ENCODE measurements at places on chromosomes 4 and X. TPM values are rescaled to one million over a fixed set of nuclear protein-coding genes. Genes with fewer than 3 reads are reported as not detected.
A peak's percentile ranks its signal among the peaks of the same experiment; 100 is the strongest.

DNA sequence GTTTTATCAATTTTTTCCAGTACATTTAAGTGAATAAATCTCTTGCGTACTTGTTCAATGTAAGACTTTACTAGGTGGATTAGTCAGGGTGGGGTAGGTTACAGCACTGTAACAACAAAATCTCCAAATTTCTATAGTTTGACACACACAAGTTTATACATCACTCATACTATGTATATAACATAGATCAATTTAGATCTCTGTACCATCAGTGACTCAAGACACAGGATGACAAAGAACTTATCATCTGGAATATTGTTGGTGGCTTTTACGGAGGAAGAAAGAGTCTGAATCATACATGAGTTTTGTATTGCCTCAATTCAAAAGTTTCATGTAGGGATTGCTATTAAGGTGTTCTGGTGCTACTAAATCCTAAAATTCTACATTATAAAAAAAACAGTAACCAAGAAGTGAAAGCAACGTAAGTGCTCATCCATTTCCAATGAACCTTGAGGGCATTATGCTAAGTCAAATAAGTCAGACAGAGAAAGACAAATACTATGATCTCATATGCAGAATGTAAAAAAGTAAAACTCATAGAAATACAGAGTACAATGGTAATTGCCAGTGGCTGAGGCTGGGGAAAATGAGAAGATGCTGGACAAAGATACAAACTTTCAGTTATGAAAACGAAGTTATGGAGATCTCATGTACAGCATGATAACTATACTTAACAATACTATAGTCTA lies 98.0 kb upstream of the DKK2 start:
- no peak for DNase-seq

DNA sequence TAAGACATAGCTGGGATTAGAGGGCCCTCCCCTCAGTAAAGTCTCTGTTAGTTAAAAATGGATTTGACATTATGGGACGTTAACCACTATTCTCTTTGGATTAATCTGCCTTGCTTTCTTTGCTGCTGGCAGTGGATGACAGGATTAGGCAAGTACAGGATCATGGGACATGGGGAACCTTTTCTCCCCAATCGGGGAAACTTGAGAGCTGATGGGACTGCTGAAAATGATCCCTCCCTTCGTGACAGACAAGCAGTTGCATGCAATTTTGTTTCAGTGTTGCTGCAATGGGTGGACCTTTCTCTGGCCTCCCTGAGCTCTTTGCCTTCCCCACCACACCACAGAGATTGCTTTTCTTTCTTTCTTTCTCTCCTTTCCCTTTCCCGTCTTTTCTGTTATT lies 120.2 kb upstream of the BANK1 start:
- DNase-seq = no peak

GRCh38 chr4:25234390-25235370 lies 847 bp downstream of the PI4K2B start:
- DNase-seq = peak; percentile 39

DNA sequence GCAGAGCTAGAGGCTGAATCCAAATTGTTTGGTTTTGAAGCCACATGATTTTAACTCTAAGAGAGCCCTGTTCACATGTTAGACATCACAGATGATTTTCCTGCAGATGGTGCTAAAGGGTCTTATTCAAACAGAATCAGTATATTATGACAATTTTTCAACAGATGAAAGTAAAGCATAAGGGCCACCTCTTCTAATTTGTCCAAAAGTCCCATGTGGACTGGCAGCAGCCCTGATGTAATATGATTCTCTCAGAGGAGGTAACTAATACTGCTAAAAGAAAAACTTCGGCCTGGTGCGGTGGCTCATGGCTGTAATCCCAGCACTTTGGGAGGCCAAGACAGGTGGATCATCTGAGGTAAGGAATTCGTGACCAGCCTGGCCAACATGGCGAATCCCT lies 26.0 kb upstream of the SETD7 start:
- DNase-seq = no peak

- no peak for DNase-seq
These were observed 4.5 kb downstream of the RAPGEF2 start for GRCh38 chr4:159107203-159107925.

DNA sequence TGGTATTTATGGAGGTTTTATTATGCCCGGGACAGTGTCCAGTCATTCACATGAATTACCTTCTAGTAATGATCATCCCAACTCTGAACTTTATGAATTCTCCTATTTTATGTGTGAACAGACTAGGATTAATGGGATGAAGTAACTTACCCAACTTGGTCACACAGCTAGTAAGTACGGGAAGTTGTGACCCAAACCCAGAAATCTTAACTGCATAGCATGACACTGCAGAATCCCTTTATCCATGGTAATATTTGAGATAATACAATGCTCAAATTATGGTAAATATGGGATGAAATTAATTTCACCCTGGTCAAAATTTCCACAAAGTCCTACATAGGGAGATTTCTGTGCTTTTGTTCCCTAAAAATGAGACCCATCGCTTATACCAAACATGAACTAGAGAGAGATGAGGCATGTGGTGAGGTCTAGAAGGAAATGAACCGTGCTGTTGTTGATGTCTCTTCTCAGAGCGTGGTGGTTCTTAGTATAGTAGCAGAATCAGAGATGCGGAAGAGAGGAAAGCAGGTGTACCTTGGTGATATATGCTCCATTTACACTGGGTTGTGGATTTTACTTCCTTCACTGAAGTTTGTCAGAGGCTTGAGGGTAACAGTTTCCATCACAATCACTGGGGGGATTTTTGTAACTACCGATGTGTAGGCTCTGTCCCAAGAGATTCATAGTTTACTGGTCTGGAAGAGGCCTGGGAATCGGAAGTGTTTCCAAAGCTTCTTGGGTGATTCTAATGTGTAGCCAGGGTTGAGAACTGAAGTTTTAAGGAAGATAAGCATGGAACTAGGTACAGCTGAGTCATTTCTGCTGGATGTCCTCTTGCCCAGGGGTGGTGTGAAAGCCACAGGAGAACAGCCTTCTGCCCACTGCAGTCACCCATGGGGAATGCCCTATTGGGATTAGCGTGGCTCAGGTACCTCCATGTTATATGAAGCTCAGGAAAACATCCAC lies 30.2 kb upstream of the FAM9C start:
- no peak for DNase-seq

- DNase-seq = no peak
These were observed 63.6 kb downstream of the ASB9 start for GRCh38 chrX:15206306-15206705.

DNA sequence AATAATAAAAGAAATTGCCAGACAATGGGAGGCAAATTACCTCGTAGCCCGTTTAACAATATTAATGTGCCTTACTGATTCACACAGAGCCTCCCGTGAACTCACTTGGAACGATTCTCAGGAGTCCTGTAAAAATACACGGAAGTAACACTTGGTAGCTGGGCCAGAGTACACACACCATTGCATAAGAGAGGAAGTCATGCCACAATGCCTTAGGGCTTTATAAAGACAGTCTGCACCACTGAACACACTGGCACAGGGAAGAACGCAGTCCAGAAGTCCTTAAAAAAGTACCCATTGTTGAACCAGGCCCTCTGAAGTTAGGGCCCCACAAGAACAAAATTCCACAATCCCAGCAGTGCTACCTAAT lies 15.1 kb downstream of the SLC2A9 start:
- no peak for DNase-seq

- DNase-seq = no peak
These were observed 11.1 kb upstream of the RPL39 start for GRCh38 chrX:119802546-119802945.

The TCEAL2 gene
- total RNA-seq = 0.47 TPM

GRCh38 chrX:53284684-53285447 lies 3.5 kb upstream of the IQSEC2 start:
- DNase-seq = peak; percentile 56

- DNase-seq = no peak
These were observed 28.3 kb upstream of the GUCY1A1 start for GRCh38 chr4:155638195-155638965.

DNA sequence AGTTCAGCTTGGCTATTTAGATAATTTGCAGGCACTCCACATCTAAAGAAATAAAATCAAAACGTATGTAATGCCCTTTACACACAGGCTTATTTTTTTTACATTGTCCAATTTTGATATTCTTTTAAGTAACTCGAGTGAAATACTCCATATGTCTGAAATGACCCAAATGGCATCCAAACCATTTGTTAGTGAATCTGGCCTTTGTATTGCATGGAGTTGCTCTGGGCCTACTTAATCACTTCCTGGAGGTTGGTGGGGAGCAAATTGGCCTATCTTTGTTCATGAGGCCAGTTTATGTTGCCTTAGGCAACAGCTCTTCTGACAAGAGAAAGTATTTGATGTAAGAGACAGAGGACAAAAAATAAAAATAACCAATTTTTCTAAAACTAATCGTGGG lies 47.6 kb upstream of the TMEM131L start:
- no peak for DNase-seq

The GAGE12F gene
- total RNA-seq = not detected

The SH3RF1 gene
- total RNA-seq = 8.8 TPM

- DNase-seq = no peak
These were observed 1075.7 kb upstream of the PABPC4L start for GRCh38 chr4:135277068-135277979.

DNA sequence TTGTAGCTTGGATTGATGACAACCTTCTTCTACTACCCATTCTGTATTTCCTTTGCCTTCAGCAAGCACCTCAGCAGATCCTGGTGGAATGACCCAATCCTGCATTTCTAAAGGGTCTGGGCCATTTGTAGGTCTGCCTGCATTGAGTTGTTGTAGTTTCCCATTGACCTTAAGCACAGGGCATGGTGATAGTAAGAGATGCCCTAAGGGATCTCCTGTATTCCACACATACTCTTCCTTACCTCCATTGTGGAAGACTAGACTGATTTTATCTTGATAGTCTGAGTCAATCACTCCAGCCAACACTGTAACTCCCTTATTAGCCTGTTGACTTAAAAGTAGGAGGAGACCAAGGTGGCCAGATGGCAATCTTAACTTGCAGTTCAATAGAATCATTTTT lies 184.5 kb downstream of the GRIA2 start:
- DNase-seq = no peak

- DNase-seq = no peak
These were observed 47.6 kb downstream of the NHSL2 start for GRCh38 chrX:71958281-71958675.

GRCh38 chr4:7648544-7649395 lies 214.0 kb upstream of the PSAPL1 start:
- no peak for DNase-seq

The SOX3 gene
- total RNA-seq = not detected

Measured in left ventricle myocardium inferior (tissue), 1 donor.